Activated naive CD4-positive, alpha-beta T cell (primary cell): ENCODE measurements at places on chromosomes 11 and 22.
A peak's percentile ranks its signal among the peaks of the same experiment; 100 is the strongest.

DNA sequence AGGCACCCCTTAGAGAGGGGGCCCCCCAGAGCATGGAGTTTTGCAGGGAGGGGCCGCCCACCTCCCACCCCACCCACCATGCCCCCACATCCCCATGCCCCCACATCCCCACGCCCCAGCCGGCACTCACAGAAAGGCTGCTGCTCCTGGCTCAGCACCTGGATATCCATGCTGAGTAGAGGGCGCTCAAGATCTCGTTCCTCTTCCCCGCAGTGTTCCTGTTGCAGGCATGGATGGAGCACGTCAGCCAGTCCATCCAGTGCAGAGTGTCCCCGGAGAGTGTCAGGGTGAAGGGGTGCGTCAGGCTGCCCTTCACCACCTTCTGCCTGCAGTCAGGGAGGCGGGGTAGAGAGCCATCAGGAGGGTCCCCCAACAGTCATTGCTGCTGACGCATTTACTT is 156.2 kb downstream of the CRYBB2 start:
- DNase-seq = no peak

GRCh38 chr22:31055635-31056159 is 25.4 kb upstream of the SMTN start:
- DNase-seq = no peak

GRCh38 chr22:38700270-38700788 is 414 bp downstream of the JOSD1 start:
- DNase-seq = peak; percentile 39

- no peak for DNase-seq
These were observed 1185.4 kb downstream of the LRRC4C start for GRCh38 chr11:40274017-40274416.

GRCh38 chr22:24822471-24822870 is 16.5 kb downstream of the SGSM1 start:
- DNase-seq = no peak

DNA sequence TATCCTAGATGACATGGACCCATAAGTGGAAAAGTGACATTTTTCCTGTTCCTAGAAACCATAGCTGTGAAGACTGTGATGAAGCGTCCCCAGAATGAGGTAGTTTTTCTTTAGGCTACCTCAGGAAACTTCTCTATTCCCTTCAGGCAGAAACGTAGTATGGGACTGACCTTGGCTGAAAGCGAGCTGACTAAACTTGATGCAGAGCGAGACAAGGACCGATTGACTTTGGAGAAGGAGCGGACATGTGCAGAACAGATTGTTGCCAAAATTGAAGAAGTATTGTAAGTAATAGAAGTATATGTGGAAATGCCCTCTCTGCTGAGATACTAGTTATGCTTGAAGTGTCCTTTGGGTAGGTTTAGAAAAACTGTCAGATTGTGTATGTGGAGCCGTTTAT is 64.7 kb upstream of the GRIK4 start:
- no peak for DNase-seq

DNA sequence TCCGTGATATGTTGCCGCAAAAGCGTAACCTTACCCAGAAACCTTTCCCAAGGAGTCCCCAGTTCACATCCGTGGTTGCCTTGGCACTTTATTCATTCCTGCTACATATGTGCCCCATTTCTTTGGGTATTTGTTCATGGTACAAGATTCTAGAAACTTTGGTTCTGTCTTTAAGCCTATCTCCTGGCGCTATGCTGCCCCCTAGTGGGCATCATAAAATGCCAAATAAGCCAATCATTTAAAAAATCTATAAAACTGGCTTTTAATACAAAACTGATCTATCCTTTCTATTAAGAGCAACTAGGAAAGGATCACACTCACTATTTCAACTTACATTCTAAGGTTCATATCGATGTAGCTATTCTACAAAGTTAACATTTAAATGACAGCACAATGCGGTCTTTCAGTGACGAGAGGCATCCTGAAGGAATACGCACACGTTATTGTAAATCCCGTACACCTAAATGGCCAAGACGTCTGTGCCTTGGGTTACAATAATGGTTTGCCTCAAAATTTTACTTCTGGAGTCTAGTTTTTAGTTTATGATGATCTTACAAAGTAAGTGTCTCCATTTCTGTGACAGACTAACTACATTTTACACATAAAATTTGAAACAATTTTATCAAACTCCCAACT is 16.2 kb downstream of the PIWIL3 start:
- peak; percentile 37 for DNase-seq

DNA sequence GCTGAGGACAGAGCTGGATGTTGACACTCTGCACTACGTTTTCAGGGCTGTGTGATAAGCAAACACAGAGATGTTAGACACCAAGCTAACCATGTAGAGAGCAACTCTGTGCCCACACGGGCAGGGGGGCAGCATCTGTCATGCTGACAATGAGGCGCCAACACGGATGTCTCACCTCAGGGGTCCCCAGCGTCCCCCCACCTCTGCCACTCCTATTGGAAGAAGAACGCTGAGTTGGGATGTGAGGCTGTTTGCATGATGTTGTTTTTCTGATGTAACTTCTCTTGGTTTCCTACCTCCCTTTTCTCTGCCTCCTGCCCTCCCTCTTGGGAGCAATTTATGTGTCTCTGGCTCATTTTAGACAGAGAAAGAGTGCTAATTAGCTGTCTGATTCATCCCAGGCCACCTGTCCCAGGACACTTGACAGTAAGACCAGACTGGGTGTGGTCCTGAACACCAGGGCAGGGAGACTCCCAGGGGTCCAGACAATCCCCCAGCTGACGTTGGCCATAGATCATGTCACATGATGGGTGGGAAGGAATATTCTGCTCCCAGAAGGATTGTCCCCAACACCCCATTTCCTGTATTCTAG is 89.2 kb upstream of the NCAM1 start:
- DNase-seq = no peak

DNA sequence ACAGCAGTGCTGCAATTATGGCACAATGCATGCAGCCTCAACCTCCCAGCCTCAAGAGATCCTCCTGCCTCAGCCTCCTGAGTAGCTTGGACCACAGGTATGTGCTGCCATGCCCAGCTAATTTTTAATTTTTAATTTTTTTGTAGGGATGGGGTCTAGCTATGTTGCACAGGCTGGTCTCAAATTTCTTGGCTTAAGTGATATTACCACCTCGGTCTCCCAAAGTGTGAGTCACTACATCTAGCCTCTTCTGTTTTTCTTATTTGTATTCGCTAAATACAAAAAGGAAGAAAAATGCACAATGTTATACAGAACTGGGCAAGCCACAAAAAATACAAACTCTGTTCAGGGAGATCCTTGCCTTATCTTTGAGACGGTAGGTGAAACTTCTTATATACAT is 62.1 kb downstream of the DDI1 start:
- DNase-seq = no peak

DNA sequence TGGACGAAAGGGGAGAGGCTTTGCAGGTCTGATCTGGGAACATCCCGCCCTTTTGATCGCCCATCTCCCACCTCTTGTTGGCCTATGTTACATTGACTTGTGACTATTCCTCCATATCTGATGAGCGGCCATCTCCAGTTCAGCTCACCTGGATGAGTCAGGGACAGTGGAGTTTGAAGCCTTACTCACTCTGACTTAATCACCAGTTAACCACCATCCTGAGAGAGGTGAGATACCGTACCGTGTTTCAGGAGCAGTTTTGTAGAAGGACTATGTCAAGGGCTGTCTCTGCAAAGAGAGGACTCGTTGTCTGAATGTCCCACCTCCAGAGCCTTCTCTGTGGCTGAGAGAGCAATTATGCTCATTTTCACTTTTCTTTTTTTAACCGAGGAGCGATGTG is 771.7 kb downstream of the NTM start:
- DNase-seq = no peak

- DNase-seq = no peak
These were observed 415.9 kb upstream of the CADM1 start for GRCh38 chr11:115920092-115920461.

GRCh38 chr11:63931876-63932275 is 6.9 kb upstream of the NAA40 start:
- no peak for DNase-seq

DNA sequence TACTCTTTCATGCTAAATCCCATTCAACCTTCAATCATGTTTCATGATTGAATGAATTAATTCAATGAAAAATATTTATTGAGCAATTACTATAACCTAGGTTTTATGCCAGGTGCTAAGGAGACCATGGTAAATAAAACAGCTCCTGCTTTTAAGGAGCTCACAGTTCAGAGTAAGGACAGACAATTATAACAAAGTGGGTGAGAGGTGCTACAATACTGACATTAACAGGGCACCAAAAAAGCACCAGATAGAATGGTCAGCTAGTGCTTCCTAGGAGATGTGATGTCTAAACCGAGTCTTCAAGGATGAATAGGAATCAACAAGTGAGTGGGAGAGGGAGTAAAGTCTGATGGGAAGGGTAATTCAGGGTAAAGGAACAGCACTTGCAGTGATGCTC is 366.7 kb downstream of the SOX6 start:
- no peak for DNase-seq

GRCh38 chr22:25139062-25139461 is 60.6 kb upstream of the CRYBB3 start:
- no peak for DNase-seq

DNA sequence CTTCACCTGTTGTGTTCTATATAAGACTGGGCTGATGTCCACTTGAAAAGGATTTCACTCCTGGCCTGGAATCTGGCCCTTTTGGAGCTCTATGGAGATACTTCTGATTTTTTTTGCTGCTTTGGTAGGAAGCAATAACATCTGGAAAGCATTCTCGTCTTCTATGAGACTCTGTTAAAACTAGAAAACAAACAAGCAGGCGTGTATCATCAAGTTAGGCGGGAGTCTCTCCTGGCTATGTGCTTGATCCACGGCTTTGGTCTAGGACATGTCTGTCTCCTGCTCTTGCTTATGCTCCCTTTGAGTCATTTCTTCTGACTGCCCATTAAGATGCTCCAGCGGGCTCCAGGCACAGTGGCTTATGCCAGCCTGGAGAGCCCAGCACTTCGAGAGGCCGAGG is 121.4 kb upstream of the TTC12 start:
- no peak for DNase-seq

DNA sequence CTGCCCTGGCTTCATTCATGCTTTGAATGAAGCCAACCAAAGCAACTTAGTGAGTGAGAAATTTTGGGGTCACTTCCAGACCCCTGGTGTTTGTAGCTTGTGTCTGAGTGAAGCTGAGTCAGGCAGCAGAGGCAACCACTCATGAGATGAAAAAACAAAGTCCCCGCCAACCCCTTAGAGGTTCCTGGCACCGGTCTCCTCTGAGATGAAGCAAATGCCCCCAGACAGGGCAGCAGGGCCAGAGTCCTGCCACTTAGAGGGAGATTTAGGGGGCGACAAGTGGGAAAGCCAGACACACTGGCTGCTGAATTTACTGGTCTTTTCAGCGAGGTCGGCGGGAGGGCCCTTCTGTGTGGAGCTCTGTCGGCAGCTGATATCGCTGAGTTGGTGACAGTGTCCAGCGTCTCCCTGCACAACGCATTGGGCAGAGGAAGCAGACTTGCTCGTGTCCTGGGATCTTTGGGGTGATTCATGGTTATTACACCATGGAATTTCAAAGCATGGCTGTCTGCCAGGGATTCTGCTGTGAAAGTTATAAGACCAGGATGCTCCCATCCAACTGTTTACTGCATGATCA is 482.6 kb downstream of the MIAT start:
- no peak for DNase-seq

GRCh38 chr22:38327805-38328204 is 10.6 kb upstream of the CSNK1E start:
- no peak for DNase-seq

DNA sequence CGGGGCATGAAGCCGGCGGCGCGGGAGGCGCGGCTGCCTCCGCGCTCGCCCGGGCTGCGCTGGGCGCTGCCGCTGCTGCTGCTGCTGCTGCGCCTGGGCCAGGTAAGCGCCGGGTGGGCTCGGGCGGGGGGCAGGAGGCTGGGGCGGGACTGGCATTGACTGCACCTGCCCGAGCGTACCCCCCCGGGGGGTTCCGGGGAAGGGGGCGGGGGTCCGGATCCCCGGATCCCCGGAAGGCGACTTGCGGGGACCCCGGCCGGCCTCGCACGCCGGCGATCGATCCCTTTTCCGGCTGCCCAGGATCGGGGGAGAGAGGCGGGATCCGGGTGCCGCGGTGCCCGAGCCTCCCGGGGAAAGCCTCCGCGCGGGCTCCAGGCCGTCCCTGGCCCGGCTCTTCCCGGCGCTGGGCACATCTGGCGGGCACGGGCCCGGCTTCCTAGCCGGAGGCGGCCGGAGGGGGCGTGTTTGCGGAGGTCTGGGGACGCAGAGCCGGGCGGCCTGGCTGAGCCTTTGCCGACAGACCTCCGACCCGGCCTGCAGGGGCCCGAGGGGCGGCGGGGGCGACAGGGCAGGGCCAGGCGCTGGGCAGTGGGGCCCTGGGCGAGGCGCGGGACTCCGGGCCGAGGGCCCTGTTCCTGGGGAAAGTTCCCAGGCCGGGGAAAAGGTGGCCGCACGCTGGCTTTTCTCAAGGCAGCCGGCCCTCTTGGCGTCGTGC is 705 bp downstream of the PTPRJ start:
- no peak for DNase-seq

GRCh38 chr22:23419171-23419570 is 160.9 kb downstream of the IGLL1 start:
- DNase-seq = no peak

DNA sequence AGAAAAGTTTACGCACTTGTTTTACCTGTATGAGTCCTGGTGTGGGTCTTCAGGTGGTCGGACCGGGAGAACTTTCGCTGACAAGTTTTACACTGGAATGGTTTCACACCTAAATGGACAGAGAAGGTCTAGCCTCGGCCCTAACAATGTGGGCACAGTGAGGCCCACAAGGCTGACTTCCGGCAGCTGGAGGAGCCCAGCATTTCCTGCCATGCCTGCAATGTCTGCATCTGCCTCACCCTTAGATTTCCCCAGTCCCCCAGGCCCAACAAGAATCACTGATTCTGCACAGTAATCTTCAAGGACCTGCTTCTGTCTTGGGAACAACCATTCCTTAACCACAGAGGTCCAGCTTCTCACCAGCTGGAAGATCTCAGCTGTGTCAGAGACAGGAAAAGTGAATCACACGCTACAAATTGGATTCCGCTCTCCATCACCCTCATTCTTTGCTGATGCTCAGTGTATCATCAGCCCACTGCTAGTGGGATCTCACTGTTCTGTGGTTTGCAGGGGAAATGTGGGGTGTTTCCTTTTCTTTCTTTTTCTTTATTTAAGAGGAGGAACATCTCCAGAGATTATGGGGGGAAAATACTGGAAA is 43.3 kb downstream of the WT1 start:
- no peak for DNase-seq

DNA sequence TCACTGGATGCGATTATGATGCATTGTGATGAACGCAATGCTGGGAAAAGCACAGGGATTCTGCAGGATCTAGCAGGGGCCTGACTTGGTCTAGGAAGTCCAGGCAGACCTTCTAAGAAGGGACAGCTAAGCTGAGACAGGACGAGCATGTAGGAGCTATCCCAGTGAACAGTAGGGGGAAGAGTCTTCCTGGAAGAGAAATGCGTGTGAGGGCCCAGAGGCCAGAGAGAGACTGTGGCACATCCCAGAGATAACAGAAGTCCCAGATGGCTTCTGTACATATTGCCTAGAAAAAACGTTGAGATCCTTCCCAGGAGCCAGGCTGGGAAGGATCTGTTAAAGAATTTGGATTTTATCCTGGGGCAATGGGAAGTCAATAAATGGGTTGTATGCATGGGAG is 24.6 kb downstream of the RCN1 start:
- no peak for DNase-seq

- DNase-seq = no peak
These were observed 262.9 kb downstream of the MN1 start for GRCh38 chr22:27538666-27539065.

- no peak for DNase-seq
These were observed 37.6 kb upstream of the WNT11 start for GRCh38 chr11:76243957-76244285.
